ENCODE measurements at places on chromosomes 2 and 18. TPM values are rescaled to one million over a fixed set of nuclear protein-coding genes. Genes with fewer than 3 reads are reported as not detected.

PDE1A gene
- 8.1 TPM for total RNA-seq

CPLX4 gene
- not detected for total RNA-seq

SNORC gene
- total RNA-seq = 45.6 TPM

UGT1A10 gene
- 54.2 TPM for total RNA-seq

- no peak for DNase-seq
These were observed 9.7 kb downstream of the TTLL4 start for GRCh38 chr2:218720048-218721041.

- no peak for DNase-seq
These were observed 1.3 kb downstream of the SPIRE1 start for GRCh38 chr18:12656605-12656937.

GRCh38 chr2:233007270-233007669 lies 5.8 kb downstream of the NGEF start:
- no peak for DNase-seq

DNA sequence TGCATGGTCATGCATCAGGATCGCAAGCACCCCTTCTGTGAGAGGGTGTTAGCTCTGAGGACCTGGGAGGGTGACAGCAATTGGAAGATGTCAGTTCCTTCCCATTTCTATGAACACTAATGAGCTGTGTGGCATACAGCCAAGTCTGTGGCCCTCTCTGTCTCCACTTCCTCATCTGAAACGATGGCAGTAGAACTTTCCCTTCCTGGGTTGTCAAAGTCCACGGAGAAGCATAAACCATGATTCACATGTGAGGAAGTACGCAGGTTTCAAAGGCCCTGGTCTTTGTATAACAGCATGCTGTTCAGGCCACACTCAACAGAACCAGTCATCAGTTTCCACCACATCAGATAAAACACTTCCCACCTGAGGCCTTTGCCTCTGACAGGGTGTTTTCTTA lies 167.4 kb upstream of the RAB6C start:
- peak; percentile 85 for DNase-seq

- DNase-seq = no peak
These were observed 5.1 kb downstream of the KIF3C start for GRCh38 chr2:25976983-25977741.

Data from transverse colon (tissue), 4 donors.